ENCODE measurements at places on chromosomes 3 and 15.

DNA sequence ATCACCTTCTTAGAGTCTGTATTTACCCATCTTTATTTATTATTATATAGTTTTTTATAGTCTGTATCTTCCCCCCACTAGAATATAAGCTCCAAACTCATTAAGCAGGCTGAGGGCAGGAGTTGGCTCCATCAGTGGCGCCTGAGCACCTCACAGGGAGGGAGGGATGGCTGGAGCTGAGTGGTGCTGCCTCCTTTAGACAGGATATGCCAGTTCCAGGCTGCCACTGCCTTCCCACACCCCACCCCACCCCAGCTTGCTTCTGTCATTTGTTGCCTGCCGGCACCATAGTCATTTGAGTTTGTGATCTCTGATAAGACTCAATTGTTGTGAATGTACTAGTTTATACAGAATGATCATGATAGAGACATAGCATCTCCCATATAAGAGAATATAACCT lies 85.5 kb downstream of the KLHL25 start:
- DNase-seq: no peak

DNA sequence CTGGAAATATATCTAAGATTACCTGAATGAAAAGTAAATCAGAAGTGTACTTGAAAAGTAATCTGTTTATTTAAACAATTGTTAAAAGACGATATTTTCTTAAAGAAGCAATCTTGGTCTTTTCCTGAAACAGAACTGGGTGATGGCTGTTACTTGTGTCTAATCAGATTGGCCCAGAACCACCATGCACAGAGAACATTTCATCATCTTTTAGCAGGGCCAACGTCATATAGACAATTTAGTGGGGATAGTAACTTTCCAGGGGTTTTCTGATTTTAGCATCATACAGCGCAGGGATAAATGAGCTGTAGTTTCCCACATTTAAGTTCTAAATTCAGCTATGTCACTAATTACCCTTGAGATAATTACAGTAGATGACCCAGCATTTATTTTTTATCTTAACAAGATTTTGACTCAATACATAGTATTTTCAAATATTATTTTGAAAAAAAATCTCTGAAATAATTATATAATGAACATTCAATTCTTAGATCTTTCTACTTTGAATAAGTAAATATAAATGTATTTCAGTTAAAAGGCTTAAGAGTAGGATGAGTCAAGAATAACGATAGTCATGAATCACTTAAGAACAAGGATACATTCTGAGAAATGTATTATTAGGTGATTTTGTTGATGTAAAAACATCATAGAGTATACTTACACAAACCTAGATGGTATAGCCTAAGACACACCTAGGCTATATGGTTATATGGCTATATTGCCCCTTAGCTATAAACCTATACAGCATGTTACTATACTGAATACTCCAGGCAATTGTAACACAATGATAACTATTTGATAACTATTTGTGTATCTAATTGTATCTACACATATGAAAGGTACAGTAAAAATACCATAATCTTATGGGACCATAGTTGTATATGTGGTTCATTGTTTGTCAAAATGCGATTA lies 103.8 kb upstream of the MME start:
- DNase-seq: no peak

- no peak for DNase-seq
Measured at GRCh38 chr3:150450916-150451315, 42.8 kb downstream of the TSC22D2 start.

GRCh38 chr3:24595796-24596195 lies 101.1 kb upstream of the THRB start:
- DNase-seq: no peak

All from smooth muscle cell of the brain vasculature (primary cell).